ENCODE measurements at places on chromosomes 5 and 9.

GRCh38 chr9:90860826-90861225, 59.2 kb downstream of the SYK start:
- DNase-seq: no peak

- no peak for DNase-seq
Observed at GRCh38 chr9:75636427-75637045, 253.9 kb upstream of the PCSK5 start.

DNA sequence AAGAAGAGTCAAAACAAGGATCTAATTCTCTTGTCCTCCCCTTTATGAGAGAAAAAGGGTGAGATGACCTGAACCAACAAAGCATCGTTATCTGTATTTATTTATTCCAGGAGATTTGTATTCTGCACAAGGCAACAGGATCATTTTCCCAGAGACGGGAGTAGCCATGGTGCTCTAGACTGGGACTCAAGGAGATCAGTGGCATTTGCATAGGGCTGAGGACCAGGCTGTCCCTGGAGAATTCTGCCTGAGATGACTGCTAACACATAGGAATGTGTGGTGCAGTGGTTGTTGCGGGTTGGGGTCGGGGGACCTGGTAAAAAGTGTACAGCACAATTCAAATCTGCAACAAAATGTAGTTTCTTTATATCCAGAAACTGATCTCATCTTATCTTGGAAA, 22.3 kb upstream of the ZNF474 start:
- DNase-seq: no peak

- peak; percentile 38 for DNase-seq
Observed at GRCh38 chr9:10661994-10662393, 49.2 kb upstream of the PTPRD start.
